ENCODE measurements at places on chromosomes 12 and 14. TPM values are rescaled to one million over a fixed set of nuclear protein-coding genes. Genes with fewer than 3 reads are reported as not detected.

GRCh38 chr12:95608252-95609033, 57.2 kb upstream of the USP44 start:
- DNase-seq: peak; percentile 65

DNA sequence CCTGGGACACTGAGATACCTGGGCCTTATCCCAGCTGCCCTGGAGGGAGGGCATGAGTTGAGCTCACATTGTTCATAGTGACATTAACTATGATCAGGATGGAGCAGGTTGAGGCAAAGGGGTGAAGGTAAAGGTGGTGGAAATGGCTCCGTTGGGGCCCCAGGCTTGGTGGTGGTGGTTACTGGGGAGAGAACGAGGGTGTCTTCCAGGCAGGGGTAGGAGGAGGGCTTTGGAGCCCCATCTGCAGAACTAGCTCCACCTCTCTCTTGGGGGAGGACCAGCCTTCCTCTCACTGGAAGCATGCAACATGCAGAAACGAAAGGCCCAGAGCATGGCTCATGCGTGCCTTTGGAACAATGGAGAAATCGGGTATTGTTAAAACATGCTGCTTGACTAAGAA, 217.0 kb downstream of the SLC41A2 start:
- no peak for DNase-seq

DNA sequence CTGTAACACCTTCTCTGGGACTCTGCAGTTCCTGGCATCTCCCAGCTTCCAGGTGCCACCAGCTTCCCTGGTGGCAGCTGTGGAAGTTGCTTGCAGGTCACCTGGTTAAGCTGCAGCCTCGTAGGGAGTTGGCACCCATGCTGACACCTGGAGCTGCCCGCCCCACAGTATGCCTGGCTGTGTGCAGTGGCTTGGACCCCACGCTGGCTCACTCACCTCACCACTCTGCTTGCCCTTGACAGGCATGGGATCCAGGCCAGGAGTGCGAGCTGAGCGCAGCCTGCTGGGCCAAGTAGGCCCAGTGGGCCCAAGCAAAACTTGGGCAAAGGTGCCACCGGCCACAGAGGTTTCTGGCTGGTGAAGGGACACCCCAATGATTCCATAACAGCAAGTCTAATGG, 48.5 kb downstream of the EGLN3 start:
- DNase-seq: no peak

DNA sequence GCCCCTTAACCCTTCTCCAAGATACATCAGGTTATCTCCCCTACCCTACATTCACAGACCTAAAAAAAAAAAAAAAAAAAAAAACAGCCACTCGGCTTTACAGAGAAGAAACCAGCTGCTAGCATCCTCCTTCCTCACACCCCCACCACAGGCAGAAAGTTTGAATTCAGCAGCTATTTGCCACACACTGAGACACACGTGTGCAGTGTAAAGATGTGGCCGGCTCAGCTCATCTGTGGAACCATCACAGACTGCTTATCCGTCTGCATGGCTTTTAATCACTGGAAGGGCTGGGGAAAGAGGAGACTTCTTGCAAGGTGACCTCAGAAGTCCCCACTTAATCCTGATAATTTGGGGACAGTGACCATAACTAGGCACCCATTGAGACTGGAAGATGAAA, 50.0 kb downstream of the VWF start:
- DNase-seq: no peak

DNA sequence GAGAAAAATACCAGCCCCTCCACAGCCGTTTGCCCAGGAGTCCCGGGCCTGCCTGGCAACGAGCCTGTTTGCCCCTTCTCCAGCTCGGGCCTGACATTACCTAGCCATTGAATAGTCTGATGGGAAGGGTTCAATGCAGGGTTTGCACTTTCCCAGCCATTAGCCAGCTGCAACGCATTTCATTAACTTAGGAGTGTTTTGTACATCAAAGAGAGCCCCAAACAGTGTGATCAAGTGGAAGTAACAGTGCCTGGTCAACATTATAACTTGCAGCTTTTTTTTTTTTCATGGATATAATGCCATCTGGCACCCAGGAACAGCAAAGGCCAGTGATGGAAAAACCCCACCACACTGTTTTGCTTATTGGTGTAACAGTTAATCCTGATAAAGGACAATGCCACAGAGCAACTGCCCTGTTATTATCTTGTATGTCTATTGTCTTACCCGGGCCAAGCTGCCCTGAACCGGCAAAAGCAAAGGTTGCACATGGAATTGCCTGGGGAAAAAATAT, 38.0 kb downstream of the BTG1 start:
- DNase-seq: no peak

DNA sequence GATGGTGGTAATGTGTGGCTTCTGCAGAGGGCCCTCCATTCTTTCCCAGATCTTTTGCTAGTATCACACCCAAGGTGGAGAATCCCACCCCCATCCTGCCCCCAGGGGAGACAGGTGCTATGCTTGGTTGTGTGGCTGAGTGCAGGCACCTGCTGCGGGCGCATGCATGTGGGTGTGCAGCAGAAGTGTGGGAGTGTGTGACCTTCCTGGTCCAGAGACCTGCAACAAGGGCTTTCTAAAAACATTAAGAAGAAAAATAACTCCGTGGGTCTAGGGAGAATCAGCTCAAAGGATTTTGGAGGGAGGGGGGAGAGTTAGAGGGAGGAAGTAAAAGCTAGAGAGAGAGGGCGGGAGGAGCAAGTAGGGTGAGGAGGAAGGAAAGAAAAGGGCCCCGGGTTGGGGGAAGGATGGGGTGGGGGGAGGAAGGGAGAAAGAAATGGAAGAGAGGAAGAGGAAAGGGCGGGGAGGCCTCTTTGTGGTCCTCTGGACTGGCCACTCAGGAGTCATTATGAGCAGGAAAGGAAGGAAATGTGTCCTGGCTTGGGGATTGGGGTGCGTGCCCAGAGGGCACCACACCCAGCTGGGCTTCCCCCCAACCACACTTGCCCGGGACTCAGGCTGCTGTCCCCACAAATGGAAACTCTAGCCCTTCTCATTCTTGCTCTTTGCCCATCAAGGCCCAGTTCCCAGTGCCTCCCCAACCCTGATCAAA, 3.1 kb upstream of the FIGNL2 start:
- no peak for DNase-seq

GRCh38 chr12:28851781-28852180, 297.3 kb upstream of the FAR2 start:
- DNase-seq: no peak

DNA sequence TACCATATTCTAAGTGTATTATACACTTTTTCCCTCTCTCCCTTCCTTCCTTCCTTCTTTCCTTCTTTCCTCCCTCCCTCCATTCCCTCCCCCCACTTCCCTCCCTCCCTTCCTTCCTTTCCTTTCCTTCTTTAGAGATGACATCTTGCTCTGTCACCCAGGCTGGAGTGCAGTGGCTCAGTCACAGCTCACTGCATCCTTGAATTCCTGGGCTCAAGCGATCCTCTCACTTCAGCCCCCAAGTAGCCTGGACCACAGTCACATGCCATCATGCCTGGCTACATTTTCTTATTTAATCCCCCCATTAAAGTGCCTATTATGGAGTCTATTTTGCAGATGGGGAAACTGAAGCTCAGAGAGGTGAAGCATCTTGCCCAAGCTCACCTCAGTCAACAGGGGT, 55.0 kb downstream of the SVOP start:
- DNase-seq: no peak

DNA sequence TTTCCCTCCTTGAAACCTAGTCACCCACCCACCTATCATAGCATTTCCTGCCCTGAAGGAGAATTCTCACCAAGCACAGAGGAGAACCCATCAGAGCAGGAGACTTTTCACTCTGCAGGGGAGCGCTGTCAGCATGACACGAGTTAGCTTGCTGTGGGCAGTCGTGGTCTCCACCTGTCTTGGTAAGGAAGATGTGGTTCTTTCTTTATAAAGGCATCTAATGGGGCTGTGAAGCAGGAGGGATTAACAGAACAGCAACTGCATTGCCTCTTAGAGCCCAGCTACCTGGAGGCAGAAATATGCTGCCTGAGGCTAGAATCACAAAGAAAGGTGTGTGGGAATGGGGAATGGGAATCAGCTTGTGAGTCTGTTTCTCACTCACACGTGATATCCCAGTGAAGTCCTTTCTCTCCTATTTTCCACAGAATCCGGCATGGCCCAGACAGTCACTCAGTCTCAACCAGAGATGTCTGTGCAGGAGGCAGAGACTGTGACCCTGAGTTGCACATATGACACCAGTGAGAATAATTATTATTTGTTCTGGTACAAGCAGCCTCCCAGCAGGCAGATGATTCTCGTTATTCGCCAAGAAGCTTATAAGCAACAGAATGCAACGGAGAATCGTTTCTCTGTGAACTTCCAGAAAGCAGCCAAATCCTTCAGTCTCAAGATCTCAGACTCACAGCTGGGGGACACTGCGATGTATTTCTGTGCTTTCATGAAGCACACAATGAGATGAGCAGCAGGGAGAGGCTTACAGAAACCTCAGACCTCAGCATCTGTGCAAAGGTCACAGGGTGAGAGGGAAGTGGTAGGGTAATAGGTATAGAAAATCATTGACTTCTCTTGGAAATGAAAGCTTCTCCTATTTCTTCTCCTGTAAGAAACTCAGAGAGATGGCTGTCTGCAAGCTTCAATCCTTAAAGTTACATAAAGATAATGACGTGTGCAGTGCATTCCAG, 316.9 kb downstream of the DAD1 start:
- DNase-seq: no peak

- DNase-seq: no peak
Observed at GRCh38 chr12:67452119-67452805, 183.1 kb downstream of the CAND1 start.

Gene IAPP
- total RNA-seq: not detected

Gene CACNA1C
- total RNA-seq: 0.24 TPM

Gene MAP3K12
- 2.3 TPM for total RNA-seq

Gene GDF3
- not detected for total RNA-seq

Measured in right lobe of liver (tissue), 6 donors.